Tibial nerve (tissue), 4 donors: ENCODE measurements at places on chromosomes 12 and 14. TPM values are rescaled to one million over a fixed set of nuclear protein-coding genes. Genes with fewer than 3 reads are reported as not detected.
A peak's percentile ranks its signal among the peaks of the same experiment; 100 is the strongest.

Gene FAM222A
- total RNA-seq, result 1.3 TPM

DNA sequence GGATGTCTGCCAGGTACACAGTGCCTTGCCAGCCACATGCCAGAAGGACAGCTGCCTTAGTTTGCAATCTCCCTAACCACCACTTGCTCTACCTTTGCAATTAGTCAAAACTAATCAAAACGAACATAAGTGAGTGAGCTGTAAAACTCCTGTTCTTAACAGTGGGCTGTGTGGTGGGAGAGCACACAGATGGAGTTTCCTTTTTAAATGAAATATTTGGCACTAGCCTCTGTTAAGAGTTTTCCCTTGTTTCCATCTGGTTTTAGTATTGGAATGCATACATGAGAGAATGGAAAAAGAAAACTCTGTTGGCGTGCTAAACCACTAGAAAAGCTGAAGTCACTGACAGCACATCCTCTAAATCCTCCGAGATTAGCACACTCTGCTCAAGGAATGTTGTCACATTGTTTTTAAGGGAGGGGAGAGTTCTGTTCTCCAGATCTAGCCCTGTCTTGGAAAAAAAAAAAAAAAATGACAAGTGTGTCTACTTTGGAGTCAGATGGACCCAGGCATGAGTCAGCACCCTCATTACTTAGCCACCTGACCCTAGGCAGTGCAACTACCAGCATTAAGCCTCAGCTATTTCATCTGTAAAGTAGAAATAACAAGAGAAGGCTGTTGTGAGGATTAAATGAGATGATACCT lies 83.9 kb downstream of the STXBP6 start:
- H3K4me1 ChIP-seq, result peaks cover 18% of the 10 kb centered on the region
- H3K27me3 ChIP-seq, result no peaks in the 10 kb centered on the region
- peak overlapping the region; percentile 6 for H3K27ac ChIP-seq
- H3K4me3 ChIP-seq, result no peak overlapping the region

DNA sequence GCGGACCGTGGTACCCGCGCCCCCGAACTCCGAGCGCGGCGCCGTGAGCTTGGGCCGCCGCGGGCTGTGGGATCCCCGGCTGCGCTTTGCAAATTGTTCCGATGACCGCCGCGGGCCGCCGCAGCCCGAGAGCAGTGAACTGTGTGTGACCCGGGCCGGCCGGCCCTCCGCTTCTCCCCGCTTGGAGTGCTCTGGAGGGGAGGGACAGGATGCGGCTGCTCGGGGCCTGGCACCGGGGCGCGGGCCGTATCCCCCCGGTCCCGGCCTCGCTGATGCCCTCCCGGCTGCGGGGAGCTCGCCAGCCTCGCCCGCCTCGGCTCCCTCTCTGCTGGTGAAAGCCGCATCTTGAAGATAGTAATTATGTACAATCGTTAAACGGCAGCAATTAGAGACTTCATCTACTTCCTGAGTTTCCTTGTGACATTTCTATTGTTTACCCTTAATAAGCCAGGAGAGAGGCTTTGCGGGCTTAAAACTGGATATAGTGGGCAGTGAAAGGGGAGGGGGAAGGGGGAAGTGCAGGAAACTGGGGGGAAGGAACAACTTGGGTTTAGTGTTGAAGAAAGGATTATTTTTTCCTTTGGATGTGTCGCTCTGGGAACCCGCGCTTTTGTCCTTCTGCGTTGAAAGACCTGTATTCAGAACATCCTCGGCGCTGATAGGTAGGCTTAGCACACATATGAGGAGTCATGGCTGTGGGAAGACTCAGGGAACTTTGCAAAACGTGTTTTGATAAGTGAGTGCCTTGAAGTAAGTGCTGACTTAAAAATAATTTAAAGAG lies 1.2 kb downstream of the PELI2 start:
- peak; percentile 37 for DNase-seq
- H3K27me3 ChIP-seq, result no peaks in the 10 kb centered on the region
- H3K4me3 ChIP-seq, result peak overlapping the region; percentile 97

DNA sequence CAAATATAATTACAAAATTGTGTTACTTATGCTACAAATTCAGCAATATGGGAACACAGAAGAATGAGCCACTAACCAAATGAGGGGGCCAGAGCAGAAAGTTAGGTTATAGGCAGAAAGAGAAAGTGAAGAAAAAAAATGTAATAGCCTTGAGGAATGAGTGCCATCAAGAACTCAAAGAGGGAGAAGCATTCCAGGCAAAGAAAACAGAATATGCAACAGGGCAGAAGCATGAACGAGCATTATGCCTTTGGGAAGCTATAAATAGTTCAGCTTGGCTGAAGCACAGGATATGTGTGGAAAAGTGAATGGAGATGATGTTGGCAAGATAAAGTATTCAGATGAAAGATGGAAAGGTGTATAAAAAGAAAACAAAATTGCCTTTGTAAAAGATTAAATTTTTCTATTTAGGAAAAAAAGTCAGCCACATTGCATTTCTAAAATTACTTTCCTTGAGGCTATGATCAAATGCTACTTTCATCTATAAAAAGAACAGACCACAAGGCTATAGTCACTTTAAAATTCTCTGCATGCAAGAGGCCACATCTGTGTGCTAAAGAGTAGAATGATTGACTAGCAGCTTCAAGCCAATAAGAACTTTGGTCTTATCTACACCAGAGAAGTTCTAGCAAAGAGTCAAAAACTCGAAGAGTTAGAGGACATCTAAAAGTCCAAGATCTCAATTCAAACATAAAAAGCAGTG lies 193.6 kb upstream of the GARIN6 start:
- DNase-seq, result no peak
- no peak overlapping the region for H3K4me3 ChIP-seq
- no peak overlapping the region for H3K27ac ChIP-seq
- H3K36me3 ChIP-seq, result no peaks in the 10 kb centered on the region
- H3K4me1 ChIP-seq, result peaks cover 8% of the 10 kb centered on the region

DNA sequence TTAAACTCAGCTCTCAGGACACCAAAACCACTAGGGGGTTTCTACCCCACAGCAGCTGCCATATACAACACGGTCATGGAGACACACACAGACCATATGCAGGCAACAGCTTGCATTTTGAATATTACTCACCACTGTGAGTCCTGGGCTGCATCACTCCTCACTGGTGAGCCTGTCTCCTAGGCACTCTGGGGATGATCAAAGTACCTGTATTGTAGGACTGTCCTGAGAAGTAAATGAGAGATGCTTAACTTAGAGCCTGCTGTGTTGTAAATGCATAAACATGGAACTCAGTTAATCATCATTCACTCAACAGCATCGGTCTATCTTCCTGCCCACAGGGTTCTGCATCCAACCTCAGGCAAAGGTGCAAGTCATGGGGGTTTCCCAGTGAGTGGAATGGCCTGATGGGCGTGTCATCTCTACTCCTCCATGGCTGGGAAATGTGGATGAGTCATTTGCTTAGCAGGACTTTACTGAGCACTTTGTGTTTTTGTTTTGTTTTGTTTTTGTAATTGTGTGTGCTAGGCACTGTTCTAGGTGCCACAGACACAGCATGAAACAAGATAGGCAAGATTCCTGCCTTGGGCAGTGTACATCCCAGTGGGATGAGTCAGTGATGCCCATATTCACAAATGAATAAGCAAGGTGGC lies 1141.2 kb upstream of the TMEM132C start:
- H3K4me1 ChIP-seq, result no peaks in the 10 kb centered on the region
- H3K36me3 ChIP-seq, result no peaks in the 10 kb centered on the region
- H3K4me3 ChIP-seq, result no peak overlapping the region
- no peaks in the 10 kb centered on the region for H3K27me3 ChIP-seq
- DNase-seq, result no peak

Gene C12orf43
- total RNA-seq, result 18.2 TPM

DNA sequence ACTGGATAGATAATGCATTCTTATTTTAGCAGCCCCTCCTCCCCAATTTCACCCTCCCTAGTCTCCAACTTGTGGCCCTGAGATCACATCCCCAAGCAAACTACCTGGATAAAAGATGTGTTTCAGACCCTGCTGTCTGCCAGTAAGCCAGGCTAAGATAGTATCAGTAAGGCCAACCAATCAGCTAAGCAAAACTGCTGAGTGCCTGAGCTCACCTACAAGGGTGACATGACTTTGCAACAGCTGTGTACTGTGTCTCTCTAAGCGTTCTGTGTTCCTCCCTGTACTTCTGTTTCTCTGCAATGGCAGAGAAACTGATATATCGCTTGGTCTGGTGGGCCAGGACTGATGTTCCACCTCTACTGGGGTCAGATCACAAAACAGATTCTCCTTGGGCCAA lies 224.9 kb downstream of the BTG1 start:
- no peak overlapping the region for H3K27ac ChIP-seq
- no peak for DNase-seq
- no peaks in the 10 kb centered on the region for H3K27me3 ChIP-seq
- no peaks in the 10 kb centered on the region for H3K4me1 ChIP-seq
- H3K36me3 ChIP-seq, result no peaks in the 10 kb centered on the region

DNA sequence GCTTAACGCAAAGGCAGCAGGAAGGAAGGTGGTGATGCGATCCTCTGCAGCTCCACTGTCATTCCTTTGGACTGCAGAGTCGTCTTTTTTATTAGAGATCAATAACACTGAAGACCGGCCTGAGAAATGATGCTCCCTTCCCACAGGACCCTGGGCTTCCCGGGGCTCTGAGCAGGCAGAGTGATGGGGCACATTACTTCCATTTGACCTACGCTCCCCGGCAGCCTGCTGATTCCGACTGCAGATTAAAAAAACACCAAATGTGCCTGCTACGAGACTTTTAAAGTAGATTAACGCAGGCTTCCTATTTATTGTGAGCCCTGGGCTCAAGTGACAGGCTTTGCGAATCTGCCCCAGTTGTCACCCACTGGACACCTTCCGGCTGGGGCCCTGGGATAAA lies 37.5 kb downstream of the KCNA1 start:
- H3K4me3 ChIP-seq, result no peak overlapping the region
- no peak overlapping the region for H3K27ac ChIP-seq
- no peaks in the 10 kb centered on the region for H3K27me3 ChIP-seq

- H3K36me3 ChIP-seq, result no peaks in the 10 kb centered on the region
- H3K4me1 ChIP-seq, result no peaks in the 10 kb centered on the region
- no peak overlapping the region for H3K27ac ChIP-seq
- DNase-seq, result no peak
- H3K27me3 ChIP-seq, result no peaks in the 10 kb centered on the region
- H3K4me3 ChIP-seq, result no peak overlapping the region
Observed at GRCh38 chr12:20194171-20194570, 174.2 kb upstream of the PDE3A start.

Gene GYS2
- total RNA-seq, result not detected

- DNase-seq, result peak; percentile 18
- peak overlapping the region; percentile 33 for H3K4me3 ChIP-seq
- H3K4me1 ChIP-seq, result peaks cover 47% of the 10 kb centered on the region
- no peaks in the 10 kb centered on the region for H3K27me3 ChIP-seq
Observed at GRCh38 chr12:118189741-118190191, 53.8 kb downstream of the PEBP1 start.

Gene TAS2R31
- 10.5 TPM for total RNA-seq

GRCh38 chr12:76018111-76018510 lies 13.5 kb downstream of the PHLDA1 start:
- H3K27ac ChIP-seq, result no peak overlapping the region
- H3K4me3 ChIP-seq, result no peak overlapping the region
- no peaks in the 10 kb centered on the region for H3K36me3 ChIP-seq
- H3K27me3 ChIP-seq, result no peaks in the 10 kb centered on the region
- no peak for DNase-seq
- no peaks in the 10 kb centered on the region for H3K4me1 ChIP-seq

DNA sequence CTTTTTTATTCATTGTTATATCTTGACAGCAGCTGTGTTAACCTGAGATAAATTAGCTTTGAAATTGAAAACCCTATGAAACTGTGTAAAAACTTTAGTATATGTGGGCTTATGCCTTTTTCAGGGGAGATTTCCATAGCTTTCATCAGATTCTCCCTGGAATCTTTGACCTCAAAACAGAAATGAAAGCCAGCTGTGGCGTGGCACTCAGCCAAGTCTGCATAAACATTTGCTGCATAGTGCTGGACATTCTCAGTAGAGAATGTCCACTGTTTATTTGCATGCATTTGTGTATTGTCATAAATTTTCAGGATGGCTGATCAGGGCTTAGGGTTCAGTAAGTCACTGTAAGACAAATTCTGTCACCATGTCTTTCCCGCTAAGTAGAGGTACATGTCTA lies 115.3 kb upstream of the NAP1L1 start:
- no peaks in the 10 kb centered on the region for H3K36me3 ChIP-seq
- H3K27me3 ChIP-seq, result no peaks in the 10 kb centered on the region
- H3K4me1 ChIP-seq, result no peaks in the 10 kb centered on the region

Gene CD27
- 0.44 TPM for total RNA-seq

Gene OR6J1
- not detected for total RNA-seq

GRCh38 chr12:84157170-84157569 lies 755.4 kb downstream of the SLC6A15 start:
- no peak for DNase-seq
- H3K4me1 ChIP-seq, result no peaks in the 10 kb centered on the region
- H3K36me3 ChIP-seq, result no peaks in the 10 kb centered on the region
- H3K27ac ChIP-seq, result no peak overlapping the region

DNA sequence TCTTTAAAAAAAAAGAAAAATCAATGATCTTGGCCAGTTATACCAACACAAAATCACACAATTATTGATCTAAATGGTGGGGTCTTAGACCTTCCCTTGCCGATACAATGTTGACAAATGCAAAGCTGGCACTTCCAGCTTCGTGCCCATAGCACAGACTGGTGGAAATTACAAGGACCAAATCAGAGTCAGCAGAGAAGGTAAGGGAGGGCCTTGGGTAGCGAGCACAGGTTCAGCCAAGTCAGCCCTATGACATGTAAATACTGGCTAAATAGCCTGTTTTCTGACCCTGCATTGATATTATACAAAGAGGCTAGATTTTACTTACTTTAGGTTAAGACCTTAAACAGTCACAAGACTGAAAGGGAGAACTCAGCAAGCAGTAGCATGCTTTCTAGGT lies 30.3 kb upstream of the WDR89 start:
- H3K27ac ChIP-seq, result no peak overlapping the region
- H3K4me1 ChIP-seq, result no peaks in the 10 kb centered on the region
- no peak overlapping the region for H3K4me3 ChIP-seq
- DNase-seq, result no peak

GRCh38 chr14:74249433-74250375 lies 10.5 kb downstream of the VSX2 start:
- no peak overlapping the region for H3K4me3 ChIP-seq
- no peak for DNase-seq
- H3K4me1 ChIP-seq, result peaks cover 9% of the 10 kb centered on the region
- H3K36me3 ChIP-seq, result no peaks in the 10 kb centered on the region
- no peak overlapping the region for H3K27ac ChIP-seq
- no peaks in the 10 kb centered on the region for H3K27me3 ChIP-seq

Gene ALDH1L2
- total RNA-seq, result 9.8 TPM

Gene KRT86
- total RNA-seq, result not detected

DNA sequence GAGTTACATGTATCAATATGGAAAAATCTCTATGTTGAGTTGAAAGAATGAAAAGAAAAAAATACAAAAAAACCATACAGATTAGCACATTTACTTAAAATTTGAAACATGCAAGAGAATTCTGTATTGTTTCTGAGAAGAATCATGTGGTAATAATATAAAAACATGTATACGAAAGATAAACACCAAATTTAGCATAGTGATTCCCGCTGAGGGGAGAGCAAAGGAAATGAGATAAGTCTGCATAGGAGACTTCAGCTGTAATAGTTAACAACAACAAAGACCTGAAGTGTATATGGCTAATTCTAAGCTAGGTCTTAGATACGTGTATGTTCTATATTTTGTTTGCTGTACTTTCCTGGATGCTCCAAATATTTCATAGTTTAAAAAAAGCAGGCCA lies 46.5 kb downstream of the FNTB start:
- no peaks in the 10 kb centered on the region for H3K36me3 ChIP-seq
- H3K27me3 ChIP-seq, result no peaks in the 10 kb centered on the region
- no peak for DNase-seq
- H3K4me3 ChIP-seq, result no peak overlapping the region

Gene EEF1AKMT3
- total RNA-seq, result 10.5 TPM
